ENCODE measurements at places on chromosomes 3 and 15. TPM values are rescaled to one million over a fixed set of nuclear protein-coding genes. Genes with fewer than 3 reads are reported as not detected.

The SECISBP2L gene
- total RNA-seq, result 22.4 TPM

The ZNF860 gene
- total RNA-seq, result under 0.01 TPM

The WDR93 gene
- 0.27 TPM for total RNA-seq

The DNASE1L3 gene
- total RNA-seq, result 0.54 TPM

The LTK gene
- total RNA-seq, result 1.6 TPM

The CIAO2A gene
- total RNA-seq, result 26.4 TPM

The C3orf49 gene
- total RNA-seq, result not detected
